ENCODE measurements at places on chromosomes 2 and 18.

GRCh38 chr2:56084111-56084901 lies 99.5 kb upstream of the CCDC85A start:
- DNase-seq = no peak

- DNase-seq = no peak
Observed at GRCh38 chr2:42933824-42934254, 141.5 kb upstream of the HAAO start.

DNA sequence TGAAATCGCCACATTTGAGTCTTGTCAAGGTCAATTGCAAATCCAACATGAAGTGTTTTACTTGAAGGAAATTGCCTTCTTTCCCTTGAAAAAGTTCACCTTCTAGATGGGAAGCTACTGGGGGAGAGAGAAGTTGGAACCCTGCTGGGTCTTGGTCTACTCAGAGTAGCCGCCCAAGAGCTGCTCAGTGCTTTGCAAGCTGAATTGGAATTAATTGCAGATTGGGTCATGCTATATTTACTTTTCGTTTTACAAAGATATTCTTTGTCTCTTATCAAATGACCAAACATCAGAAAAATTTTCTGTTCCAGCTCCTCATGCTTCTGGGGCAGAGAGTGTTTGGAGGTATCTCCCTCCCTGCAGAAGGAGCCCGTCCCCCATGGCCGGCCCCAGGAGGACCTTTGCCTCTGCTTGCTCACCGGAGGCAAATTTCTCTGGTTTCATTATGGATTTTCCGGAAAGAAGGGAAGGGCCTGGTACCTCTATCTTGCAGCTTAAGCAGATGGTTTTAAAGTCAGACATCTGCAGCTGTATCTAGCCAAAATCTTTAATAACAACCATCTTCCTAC lies 289.7 kb downstream of the MYT1L start:
- DNase-seq = no peak

- no peak for DNase-seq
Observed at GRCh38 chr2:38653715-38654527, 12.0 kb upstream of the GALM start.

DNA sequence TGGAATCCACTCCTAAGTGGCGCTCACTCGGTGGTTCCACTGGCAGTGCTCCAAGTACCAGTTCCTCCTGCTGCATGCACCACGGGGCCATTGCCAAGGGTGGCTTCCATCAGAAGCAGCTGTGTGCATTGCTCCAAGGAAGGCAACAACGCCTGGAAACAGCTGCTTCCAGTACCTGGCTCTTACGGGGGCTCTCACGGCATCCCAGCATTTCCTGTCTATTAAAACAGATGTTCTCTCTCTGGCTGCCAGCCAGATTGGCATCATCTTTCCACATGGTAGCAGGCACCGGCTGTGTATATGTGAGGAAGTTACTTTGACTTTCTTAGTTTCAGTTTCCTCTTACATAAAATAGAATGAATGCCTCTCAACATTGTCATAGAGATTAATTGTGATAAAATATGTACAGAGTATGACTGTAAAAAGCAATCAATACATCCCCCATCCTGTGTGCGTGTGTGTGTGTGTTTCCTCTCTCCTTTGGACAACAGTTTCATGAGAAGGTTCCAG lies 84.9 kb downstream of the CMPK2 start:
- DNase-seq = no peak

DNA sequence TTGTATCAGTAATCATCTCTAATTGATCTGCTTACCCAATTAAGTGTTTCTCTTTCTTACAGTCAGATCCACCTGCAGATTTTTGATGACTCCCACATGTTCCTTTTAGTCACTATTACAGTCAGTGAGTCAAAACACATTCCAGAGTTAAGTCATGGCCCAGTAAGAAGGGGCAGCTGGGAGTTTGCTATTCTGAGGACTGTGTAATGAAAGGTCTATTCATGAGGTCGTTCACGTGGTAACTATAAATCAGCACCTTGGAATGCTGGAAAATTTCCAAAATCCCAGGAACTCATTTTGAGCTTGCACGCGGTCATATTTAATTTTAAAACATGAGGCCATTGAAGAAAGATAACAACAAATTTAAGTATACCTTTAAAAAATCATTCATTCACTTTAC lies 252.5 kb downstream of the XIRP2 start:
- DNase-seq = no peak

GRCh38 chr2:128799730-128800129 lies 481.1 kb upstream of the HS6ST1 start:
- peak; percentile 23 for DNase-seq

GRCh38 chr18:9609190-9609589 lies 5.2 kb downstream of the PPP4R1 start:
- DNase-seq = no peak

- peak; percentile 43 for DNase-seq
Observed at GRCh38 chr2:9779596-9780264, 63.5 kb upstream of the TAF1B start.

GRCh38 chr18:63346480-63347183 lies 20.4 kb downstream of the KDSR start:
- no peak for DNase-seq

GRCh38 chr2:237134321-237135230 lies 48.9 kb downstream of the COPS8 start:
- peak; percentile 39 for DNase-seq

GRCh38 chr2:99485824-99486223 lies 4.0 kb downstream of the REV1 start:
- DNase-seq = no peak

DNA sequence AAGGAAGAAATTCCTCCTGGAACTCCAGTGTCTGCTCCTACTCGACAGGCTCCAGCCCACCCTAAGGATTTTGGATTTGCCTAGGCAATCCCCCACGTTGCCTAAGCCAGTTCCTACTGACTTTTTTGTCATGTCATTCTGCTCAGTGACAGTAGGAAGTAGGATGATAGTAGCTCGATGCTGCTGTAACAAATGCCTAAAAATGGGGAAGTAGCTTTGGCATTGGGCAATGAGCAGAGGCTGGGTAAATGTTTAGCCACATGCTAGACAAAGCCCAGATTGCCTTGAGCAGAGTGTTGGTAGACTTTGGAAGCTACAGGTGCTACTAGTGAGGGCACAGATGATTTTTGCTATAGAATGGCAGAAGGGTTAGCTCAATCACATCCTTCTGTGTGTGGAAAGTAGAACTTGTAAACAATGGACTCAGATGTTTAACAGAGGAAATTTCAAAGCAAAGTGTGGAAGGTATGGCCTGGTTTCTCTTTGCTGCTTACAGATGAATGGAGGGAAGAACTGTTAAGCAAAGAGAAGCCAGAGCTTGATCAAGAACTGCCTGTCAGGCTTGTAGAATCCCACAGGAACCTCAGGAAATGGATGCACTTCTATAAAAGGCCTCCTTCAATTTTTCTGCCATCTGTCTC lies 154.8 kb downstream of the RNF144A start:
- no peak for DNase-seq

DNA sequence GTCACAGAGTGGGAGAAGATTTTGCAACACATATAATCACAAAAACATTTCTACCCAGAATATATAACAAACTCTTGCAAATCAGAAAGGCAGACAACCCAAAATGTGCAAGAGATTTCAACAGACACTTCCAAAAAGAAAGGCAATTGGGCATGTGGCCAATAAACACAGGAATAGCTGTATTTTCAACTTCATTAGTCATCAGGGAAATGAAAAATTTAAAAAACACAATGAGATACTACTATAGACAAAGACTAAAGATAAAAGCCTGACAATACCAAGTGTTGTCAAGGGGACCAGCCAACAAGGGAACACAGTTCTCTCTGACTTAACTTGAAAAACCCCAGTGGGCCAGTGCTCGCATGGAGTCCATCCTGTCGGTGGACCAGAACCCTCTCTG lies 40.5 kb downstream of the MTHFD2 start:
- no peak for DNase-seq

- DNase-seq = no peak
Observed at GRCh38 chr2:73611193-73611592, 31.0 kb downstream of the NAT8 start.

- DNase-seq = no peak
Observed at GRCh38 chr2:229582151-229582550, 132.2 kb downstream of the DNER start.

- DNase-seq = no peak
Observed at GRCh38 chr2:204360218-204361007, 184.9 kb upstream of the PARD3B start.

DNA sequence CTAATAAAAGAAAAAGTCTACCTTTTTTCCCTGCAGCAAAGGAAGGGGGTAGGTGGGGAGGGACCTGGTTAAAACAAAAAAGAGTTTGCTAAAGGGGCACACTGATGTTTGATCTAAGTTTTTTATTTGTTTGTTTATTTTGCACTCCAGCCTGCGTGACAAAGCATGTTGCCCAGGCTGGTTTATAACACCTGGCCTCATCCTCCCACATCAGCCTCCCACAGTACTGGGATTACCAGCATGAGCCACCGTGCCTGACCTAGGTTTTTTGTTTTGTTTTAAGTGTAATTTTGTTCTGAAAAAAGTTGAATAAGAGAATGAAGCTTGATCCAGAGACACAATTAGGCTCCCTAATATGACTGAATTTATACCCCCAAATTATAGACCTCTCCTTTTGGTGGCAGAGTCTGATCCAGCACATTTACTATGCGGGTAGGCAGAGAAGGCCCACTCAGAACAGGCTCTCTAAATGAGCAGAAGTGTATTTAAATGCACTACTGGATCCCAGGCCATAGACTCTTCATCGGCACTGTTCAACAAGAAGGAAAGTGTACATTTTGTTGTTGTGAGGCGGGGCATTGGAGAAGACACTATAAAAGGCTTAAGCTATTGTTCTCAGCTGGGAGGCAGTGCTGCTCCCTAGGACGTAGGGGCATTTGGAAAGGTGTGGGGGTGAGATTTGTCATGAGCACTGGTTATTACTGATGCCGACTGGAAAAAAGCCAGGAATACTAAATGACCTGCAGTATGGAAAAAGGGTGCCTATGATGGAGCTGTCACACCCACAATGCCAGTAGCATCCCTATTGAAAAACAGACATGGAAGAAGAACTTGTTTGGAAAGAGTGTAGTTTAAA lies 32.4 kb downstream of the MRPS9 start:
- no peak for DNase-seq

DNA sequence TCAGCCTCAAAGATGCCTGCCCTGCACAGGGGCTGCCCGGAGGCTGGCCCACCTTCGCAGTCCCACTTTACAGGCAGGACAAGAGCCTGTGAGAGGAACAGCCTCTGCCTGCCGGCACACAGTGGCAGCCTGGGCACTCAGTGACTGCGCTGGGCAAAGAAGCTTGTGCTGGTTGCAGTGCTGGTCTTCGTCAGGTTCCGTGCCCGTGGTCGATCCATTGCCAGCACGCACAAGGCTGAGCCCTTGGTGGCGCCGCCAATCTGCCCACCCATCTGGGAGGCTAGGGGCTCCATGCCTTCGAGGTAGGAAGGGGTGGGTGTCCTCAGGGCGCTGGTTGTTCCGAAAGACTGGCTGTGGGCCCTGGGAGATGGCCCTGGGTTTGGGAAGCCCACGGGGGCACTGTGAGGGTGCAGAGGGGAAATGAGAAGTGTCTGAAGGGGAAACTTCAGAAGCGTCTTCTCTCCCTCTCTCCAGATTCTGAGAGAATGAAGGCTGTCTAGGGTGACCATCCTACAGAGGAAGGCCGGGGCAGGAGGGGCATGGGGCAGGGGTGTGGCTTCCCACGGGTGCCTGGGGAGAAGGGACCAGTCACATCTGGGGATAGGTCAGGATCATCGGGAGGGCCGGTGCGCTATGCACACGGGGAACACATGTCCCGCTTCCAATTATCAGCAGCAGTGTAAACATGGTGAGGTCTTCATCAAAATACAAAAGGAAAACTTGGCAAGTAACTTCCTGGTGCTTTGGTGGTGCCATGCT lies 49.1 kb upstream of the HS6ST1 start:
- no peak for DNase-seq

GRCh38 chr2:44044281-44044720 lies 48.5 kb upstream of the LRPPRC start:
- peak; percentile 89 for DNase-seq

DNA sequence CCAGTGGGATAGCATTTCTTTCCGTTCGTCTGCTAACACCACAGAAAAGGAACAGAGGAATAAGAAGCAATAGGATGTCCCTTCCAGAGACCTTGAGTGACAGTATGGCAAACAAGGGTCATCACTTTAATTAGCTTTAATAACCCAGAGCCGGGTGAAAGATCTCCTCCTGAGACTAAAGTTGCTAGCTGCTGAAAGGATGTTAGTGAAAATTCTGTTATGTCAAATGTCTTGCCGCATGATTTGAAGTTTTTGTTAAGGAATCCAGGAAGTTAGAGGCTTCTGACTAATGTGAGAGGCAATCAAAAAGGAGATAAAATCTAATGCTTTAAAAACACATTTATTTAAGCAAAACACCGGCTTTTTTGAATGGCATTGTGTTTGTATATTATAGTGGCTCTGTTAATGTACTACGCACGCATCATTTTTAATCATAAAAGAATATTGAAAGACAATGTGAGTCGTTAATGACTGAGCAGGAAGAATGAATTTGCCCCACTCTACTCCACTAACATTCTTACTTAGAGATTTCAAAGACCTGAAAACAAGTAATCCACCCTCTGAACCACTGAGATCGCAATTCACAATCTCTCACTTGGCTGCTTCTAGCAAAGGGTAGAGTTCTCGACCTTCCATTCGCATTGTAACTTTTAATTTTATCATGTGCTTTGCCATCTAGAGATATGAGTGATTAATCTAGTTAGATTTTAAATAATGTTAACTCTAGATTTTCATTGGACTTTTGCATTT lies 536.6 kb downstream of the LRRTM4 start:
- no peak for DNase-seq

GRCh38 chr18:62331581-62332356 lies 6.7 kb downstream of the TNFRSF11A start:
- no peak for DNase-seq

- no peak for DNase-seq
Observed at GRCh38 chr18:76412818-76413565, 82.0 kb downstream of the ZNF516 start.

DNA sequence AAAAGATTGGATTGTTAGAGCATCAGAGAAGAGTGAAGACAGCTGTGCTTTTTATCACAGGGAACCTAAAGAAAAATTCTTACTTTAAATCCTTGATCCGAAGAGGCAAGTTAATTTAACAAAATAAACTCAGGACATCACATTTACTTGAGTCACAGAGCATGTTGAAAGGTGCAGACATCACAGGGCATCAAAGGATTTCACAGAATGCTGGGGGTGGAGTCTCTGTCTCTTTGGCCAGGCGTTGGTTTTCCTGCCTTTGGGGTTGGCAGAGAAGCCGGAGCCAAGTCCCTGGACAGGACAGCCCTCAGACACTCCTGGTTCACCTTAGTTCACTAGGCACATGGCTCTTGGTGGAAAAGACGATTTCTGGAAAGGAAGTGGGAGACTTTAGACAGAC lies 56.3 kb downstream of the SH3RF3 start:
- DNase-seq = no peak

DNA sequence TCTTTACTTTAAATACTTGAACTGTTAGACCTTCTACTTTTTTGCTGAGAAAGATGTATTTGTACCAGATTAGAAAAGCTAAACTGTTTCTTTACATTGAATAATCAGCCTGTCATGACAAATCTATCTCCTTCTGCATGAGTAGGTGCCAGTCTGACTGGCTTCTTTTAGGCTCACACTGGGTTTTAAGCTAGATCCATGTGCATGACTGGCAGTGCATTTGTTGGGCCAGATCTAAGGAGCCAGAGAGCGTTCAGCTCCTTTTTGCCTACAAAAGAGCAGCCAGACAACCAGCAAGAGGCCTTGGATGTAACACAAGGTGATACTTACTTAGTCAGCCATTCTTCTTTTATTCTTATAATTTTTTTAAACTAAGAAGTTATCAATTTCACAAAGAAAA lies 82.0 kb upstream of the OTX1 start:
- DNase-seq = no peak

- no peak for DNase-seq
Observed at GRCh38 chr18:75504469-75504868, 77.0 kb upstream of the SMIM21 start.

- peak; percentile 39 for DNase-seq
Observed at GRCh38 chr18:48290162-48290926, 118.8 kb downstream of the ZBTB7C start.

Measured in ecto neural progenitor cell (in vitro differentiated cells).